ENCODE measurements at places on chromosomes 1 and 21.

- no peak for DNase-seq
Measured at GRCh38 chr1:192635939-192636338, at the start of gene RGS13. Gene RGS13, plus strand, starts transcription at chr1:192636147. Its CDS starts 8,188 bp downstream, at chr1:192644335.

- no peak for DNase-seq
Measured at GRCh38 chr1:22030057-22030456, 22.5 kb upstream of the CDC42 start.

DNA sequence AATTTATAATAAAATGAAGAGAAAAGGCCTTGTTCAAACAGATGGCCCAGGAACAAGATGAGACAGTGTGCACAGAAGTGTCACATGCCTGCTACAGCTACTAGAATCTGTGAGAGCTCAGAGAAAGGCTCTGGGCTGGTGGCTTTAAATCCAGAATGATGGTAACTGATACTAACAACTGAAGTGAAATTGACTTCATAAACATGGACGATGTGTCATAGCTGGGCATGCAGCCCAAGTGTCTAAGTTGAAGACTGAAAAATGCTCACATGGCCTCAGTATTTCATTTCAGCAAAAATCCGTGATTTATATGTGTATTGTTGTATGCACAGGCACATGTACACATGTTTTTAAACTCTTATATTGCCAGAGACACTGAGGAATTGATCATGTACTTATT lies 208.3 kb upstream of the RUNX1 start:
- DNase-seq = peak; percentile 52

DNA sequence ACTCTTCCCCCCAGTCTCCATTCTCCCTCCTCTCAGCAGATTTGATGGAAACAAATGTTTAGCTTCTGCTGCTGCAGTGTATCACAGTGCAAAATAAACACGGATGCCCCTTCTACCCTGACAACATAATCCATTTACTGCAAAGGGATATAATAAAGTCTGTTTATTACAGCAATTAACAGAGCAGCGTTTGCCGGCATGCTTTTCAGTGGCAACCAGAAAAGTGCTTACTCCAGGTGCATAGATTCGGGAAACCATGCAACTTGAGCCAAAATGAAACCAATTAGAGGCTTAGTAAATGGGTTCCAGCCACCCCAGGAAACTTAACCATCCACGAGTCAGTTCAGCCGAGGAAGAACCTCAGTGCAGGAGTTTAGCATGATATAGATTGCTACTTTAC lies 12.9 kb upstream of the LEMD1 start:
- DNase-seq = no peak

DNA sequence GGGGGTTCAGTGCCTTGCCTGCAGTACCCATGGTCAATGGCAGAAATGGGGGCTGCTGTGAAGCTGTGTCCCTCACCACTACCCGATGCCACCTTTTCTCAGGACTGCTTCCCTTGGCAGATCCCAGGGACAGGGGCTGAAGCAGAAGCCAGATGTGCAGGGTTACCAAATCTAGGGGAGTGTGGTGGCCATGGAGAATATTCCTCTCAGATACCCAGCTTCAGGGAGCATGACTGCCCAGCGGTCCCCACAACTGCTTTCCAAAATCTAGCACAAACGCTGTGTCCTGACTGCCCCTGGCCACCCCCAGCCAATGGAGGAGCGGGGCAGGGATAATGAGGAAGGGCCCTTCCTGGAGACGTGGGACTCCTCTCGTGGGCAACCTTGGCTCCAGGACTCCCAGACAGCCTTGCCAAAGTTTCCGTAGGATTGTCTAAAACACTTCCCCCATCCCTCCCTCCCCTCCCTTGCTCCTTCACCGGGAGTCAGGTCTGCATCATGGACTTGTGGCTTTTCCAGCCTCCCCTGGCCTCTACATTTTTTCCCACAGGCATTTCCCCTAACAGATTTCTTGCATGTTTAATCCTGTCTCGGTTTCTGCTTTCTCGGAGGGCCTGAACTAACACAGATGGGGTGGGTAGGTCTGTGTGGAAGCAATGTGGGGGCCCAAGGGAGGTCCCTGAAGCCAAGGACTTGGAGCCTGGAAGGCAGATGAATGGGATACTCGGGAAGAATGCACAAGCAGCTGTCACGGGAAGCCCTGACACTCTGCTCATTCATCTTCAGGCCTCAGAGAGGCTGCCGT lies 80.5 kb downstream of the OMA1 start:
- no peak for DNase-seq

GRCh38 chr1:30738040-30738714 lies 14.8 kb upstream of the MATN1 start:
- no peak for DNase-seq

DNA sequence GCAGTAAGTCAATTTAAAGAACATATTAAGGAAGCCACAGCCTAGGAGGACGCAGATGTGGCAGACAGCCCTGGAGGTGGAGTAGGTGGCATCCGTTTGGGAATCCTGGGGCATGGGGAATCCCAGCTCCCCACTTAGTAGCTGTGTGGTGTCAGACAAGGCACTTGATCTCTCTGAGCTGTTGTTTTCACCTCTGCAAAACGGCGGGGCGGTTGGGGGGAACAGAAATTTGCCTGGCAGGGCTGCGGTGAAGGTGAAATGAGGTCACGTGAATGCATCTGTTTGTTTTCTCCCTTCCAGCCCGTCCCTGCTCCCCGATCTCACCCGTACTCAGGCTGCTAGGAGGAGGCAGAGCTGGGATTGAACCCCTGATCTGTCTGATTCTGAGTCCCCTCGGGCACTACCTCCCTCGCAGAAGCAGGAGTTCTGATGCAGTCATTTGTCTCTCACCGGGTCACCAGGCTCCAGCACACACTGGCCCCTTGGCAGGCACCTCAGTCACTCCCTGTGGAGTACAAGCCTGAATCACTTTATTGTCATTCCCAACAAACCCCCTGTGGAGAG lies 2.2 kb upstream of the LAPTM5 start:
- no peak for DNase-seq

GRCh38 chr1:50971748-50972305 lies 1.8 kb downstream of the CDKN2C start:
- peak; percentile 58 for DNase-seq

GRCh38 chr1:66240491-66241484 lies 293.2 kb upstream of the SGIP1 start:
- DNase-seq = no peak

DNA sequence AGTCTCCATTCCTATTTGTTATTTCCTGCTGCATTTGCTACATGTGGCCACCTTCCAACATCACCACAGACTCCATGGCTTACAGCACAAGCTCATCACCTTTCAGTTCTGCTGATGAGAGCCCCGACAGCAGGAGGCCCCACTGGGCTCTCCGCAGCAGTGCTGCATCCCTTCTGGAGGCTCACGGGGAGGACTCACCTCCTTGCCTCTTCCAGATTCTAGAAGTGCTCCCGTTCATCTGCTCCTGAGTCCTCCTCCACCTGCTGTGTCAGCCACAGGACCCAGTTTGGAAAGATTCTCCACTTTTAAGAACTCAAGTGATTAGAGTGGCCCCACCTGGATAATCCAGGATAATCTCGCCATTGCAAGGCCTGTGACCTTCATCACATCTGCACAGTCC lies 167.6 kb downstream of the PCBP3 start:
- no peak for DNase-seq

GRCh38 chr1:225866981-225867380 lies 15.2 kb downstream of the TMEM63A start:
- no peak for DNase-seq

GRCh38 chr1:36559061-36559460 lies 76.3 kb upstream of the CSF3R start:
- DNase-seq = no peak

DNA sequence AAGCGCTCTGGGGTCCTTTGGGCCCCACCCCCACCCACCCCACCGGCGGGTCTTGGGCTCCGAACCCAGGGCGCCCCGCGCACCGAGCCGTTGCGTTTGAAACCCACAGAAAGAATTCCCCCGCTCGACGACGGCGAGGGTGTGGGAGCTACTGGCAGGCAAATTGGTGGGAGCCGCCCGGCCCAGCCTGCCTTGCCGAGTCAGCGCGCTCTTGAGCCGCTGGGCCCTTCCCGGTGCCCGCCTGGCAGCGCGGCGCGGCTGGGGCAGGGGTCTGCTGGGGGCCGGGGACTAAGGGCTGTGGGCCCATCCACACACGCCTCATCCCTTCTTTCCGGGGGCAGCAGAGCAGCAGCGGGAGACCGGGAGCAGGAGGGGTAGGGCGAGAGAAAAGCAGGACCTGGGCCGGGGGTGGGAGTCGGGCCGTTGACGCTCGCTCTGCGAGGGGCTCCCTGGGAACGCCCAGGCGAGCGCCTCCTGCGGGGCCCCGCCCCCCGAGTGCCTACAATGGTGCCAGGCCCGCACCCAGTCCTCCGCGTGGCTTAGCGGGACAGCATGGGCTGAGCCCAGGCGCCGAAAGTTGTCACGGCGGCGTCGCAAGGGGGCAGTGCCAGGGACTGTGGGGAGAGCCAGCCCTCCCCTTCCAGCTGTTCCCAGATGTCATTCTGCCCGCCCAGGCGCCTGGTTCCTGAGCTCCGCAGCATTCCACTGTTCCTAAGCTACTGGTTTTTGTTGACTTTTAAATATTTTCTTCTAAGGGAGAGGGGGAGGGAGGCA lies at the start of gene C1orf94:
TSS of gene C1orf94 (plus strand) at position 78 of the 774 bp plus-strand sequence. CDS start 883 bp downstream, outside the sequence.
- no peak for DNase-seq

GRCh38 chr1:228969953-228970800 lies 234.9 kb downstream of the RHOU start:
- no peak for DNase-seq

GRCh38 chr1:31447210-31447609 lies 34.2 kb downstream of the SERINC2 start:
- no peak for DNase-seq

GRCh38 chr1:28111157-28111556 lies 22.7 kb upstream of the EYA3 start:
- peak; percentile 78 for DNase-seq

All from OCI-M1 (cell line).